CD4-positive, alpha-beta T cell treated with Interleukin-12 subunit alpha and Interleukin-12 subunit beta, for 1 hour (primary cell): ENCODE measurements at places on chromosomes 12 and 14.
A peak's percentile ranks its signal among the peaks of the same experiment; 100 is the strongest.

- no peak for DNase-seq
Measured at GRCh38 chr14:49489341-49489740, 96.8 kb downstream of the RPS29 start.

DNA sequence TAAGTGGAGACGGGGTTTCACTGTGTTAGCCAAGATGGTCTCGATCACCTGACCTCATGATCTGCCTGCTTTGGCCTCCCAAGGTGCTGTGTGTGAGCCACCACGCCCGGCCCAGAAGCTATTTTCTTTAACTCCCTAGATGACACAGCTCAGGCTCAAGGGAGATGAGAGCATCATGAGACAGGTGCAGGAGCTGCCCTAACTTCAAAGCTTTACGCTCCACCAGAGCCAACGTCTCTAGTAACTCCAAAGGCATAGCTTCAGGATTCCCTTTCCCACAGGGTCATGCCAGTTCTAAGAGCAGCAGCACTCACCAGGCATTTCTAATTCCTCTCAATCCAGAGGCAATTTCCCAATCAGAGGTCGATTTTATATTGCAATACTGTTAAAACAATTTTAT, 21.0 kb downstream of the NDUFA12 start:
- DNase-seq = no peak

DNA sequence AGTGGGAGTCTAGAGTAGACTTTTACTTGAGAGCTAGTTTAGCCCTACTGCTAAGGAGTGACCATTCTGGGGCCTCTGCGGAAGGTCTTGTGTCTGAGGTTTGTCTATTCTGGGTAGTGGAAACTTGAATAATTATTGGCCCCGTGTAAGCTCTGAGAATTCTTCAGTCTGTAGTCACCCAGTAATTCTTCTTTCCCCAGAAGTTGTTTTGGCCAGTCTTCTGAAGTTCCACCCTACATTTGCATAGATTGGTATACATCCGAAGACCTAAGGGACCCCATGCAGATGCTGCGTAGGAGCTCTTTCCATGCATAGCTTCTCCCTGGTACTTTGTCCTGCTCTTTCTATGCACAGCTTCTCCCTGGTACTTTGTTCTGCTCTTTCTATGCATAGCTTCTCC, 12.8 kb downstream of the CYP46A1 start:
- DNase-seq = no peak

DNA sequence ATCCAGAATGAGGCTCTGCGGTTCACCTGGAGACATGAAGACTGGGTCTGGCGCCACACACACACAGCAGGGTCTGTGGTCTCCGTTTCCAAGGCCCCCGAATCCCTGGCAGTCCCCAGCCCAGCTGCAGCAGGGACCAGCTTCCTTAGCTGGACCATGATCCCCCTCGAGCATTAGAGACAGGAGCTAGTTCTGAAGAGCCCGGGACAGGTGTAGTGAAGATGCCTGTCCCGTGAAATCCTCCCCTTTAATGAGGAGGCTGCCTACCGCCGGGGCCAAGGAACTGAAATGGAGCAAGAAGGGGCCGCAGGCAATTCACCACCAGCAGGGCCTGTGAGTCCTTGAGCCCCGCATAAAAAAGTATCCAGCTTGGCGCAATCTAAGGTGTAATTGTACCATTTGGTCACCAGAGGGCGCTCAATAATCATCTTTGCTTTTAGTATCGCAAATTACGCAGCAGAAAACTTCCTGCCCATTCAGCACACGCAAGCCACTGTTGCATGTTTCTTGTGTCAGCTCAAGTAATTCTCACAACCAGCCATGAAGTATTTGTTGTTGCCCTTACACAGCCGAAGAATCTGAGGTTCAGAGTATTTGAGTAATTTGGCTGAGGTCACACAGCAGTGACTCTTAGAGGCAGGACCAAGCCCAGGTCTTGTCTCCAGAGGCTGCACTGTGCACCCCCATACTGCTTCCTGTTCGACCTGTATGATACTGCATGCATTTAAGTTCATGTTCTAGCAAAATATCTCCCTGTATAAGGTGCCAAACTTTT, 54.3 kb upstream of the PPP2R5C start:
- DNase-seq = peak; percentile 86

- no peak for DNase-seq
Measured at GRCh38 chr12:3518902-3519301, 27.9 kb downstream of the PRMT8 start.

GRCh38 chr14:98458702-98459101, 813.3 kb downstream of the BCL11B start:
- DNase-seq = no peak

DNA sequence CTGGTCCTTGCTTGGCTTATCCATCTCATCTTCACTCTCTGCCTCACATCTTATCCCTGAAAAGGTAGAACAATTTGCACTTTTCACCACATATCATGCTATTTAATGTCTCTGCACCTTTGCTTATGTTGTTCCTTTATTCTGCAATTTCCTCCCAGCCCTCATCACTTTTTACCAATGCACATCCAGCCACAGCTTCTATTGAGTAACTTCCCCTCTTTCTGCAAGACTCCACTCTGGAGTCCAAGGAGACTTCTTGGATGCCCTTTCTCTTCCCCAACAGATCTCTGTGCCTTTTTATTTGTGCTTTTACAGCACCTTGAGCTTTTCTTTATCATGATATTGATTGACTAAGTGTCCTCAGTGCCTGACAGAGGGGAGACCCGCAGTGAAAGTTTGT, 797.1 kb downstream of the VRK1 start:
- no peak for DNase-seq

- DNase-seq = no peak
Measured at GRCh38 chr12:3262470-3262869, 185.3 kb downstream of the TSPAN9 start.
